ENCODE measurements at places on chromosomes 7 and 10.

GRCh38 chr7:120725376-120726039 lies 132.4 kb downstream of the TSPAN12 start:
- DNase-seq: no peak

DNA sequence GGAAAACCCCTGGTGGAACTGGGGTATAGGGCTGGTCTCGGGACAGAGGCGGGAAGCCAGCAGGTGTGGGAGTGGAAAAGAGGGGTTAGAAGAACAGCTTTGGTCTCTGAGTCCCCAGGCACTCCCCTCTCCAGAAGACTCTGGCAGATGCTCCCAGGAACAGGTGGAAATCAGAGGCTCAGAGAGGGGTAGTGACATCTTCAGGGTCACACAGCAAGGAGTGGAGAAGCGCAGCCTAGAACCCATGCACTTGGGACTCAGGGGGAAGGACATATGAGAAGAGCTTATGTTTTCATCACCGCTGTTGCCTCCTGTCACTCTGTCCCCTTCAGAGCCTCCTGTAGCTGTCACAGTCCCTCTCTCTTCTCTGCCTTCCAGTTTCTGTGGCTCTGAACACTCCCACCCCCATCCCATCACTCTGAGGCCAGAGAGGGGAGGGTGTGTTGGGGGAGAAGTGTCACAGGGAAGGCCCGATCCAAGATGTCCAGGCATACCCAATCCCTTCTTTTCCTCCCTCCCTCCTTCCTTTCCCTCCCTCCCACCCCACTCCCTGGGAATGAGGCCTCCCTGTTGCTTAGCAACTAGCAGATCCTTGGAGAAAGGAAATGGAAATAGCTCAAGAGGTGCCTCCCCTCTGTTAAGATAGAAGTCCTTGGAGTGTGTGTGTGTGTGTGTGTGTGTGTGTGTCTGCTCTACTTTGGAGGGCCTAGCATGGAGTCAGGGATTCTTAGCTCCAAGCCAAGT lies 32.0 kb downstream of the SRRM3 start:
- DNase-seq: no peak

- no peak for DNase-seq
Observed at GRCh38 chr10:15430969-15431771, 60.1 kb upstream of the FAM171A1 start.

GRCh38 chr10:71835671-71836595 lies 15.1 kb downstream of the PSAP start:
- DNase-seq: no peak

DNA sequence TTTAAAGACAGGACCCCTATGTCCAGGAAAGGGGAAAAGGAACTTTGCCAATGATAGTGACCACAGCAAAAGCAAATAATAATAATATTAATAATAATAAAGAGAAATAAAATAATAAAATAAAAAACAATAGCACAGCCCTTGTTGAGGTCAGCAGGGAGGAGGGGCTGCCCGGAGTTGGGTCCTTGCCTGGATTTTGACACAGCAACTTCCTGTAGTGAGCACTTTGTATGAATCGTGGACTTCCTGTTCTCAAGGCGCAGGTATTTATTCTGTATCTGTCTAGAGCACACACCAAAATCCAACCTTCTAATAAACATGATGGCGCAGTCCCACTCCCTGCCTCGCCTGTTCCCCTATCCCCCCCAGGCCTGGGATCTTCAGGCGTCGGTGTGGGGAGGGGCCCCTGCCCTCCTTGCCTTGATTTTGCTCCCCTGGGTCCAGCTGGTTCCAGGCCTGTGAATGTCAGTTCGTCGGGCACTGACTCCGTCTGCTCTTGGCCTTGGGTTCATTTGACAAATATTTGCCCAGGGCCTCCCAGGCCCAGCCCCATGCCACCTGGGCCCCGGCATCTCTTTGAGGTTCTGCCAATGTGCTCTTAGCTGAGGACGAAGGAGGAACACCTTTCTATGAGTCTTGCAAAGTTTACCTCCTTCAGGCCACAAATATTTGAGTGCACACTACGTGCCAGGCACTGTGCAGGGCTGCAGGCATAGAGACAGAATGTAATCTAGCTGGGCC lies 13.9 kb downstream of the TRIM8 start:
- no peak for DNase-seq

- no peak for DNase-seq
Observed at GRCh38 chr10:37728830-37729229, 128.6 kb downstream of the ZNF248 start.
